Stimulated activated CD8-positive, alpha-beta memory T cell treated with anti-CD3 and anti-CD28 coated beads, Interleukin-7, amount 100 ng/mL, for 1 hour (primary cell): ENCODE measurements at places on chromosomes 4 and X.

DNA sequence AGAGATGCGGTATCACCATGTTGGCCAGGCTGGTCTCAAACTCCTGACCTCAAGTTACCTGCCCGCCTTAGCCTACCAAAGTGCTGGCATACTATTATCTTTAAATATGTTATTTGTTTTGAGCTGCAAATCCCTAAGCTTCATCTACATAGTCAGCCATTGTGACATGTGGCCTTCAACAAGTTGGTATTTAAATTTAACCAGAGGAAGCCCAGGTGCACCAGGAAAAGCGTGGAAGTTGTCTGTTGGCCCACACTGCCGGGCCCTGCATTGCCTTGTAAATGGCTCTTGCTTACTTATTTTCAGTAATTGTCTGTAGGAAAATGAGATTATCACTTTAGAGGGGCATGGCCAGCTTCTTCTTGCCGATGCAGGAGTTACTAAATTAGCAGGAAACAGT is 6.0 kb downstream of the WWC2 start:
- no peak for DNase-seq

DNA sequence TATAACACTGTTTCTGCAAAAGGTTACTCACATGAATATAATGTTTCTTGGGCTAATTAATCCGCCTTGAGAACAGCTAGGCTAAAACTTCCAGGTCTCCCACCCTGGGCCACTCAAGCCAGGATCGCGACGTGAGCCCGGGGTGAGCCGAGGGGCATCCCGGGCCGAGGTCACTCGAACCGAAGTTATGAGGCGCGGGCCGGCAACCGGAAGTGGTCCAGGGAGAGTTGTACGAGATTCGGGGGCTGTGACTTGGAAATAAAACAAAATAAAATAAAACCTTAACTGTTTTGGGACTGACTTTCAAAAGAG is 317 bp downstream of the CMC4 start:
- DNase-seq = no peak

DNA sequence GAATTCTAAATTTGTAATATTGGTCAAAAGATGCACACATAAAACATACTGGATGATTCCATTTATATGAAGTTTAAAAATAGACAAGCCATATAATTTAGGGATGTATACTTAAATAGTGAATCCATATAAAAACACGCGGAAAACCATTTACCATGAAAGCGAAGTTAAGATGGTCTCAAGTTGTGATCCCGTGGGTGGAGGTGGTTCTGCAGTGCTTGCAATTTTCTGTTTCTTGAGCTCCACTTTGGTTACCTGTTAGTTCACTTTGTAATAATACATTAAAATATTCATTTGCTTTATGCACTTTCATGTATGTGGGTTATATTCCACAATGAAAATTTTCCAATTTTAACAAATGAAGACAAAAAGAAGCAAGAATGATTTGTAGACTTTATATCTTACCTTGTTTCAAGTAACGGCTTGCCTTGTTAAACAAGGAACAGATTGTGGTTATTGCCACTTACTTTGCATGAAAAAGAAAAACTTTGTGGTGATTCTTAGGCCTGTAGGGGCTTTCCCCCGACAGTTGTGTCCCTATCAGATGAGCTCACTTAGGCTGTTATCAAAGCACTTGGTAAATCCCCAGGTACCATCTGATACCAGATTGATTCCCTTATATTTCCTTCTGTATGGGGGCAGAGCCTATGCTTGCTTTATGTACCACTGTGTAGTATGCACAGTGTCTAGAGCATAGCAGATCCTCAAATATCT is 12.2 kb downstream of the UCP1 start:
- DNase-seq = no peak

GRCh38 chr4:157514711-157515110 is 294.2 kb downstream of the GRIA2 start:
- no peak for DNase-seq

DNA sequence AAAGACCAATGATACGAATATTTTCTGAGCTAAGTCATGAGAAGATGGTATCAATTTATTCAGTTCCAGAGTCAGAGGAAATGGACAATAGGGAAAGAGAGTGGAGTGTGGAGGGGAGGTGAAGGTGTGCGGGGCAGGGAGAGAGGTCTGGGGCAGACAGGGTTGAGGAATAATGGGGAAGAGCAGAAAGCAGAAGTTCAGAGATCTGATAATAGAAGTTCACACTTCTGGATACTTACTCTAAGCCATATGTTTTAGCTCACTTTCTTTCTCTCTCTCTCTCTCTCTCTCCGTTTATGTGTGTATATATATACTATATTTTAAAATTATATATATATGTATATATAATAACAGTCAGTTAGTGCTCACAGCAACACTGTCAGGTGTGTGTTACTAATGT is 40.4 kb downstream of the FOXR2 start:
- no peak for DNase-seq

DNA sequence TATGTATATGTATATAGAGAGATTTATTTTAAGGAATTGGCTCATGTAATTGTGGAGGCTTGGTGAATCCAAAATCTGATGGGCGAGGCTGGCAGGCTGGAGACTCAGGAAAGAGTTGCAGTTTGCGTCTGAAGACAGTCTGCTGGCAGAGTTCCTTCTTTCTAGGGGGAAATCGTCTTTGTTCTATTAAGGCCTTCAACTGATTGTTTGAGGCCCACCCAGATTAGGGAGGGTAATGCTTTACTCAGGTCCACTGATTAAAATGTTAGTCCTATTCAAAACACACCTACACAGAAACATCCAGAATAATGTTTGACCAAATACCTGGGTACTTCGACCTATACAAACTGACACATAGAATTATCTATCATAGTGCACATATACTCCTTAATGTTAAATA is 149.5 kb downstream of the NAA11 start:
- no peak for DNase-seq

DNA sequence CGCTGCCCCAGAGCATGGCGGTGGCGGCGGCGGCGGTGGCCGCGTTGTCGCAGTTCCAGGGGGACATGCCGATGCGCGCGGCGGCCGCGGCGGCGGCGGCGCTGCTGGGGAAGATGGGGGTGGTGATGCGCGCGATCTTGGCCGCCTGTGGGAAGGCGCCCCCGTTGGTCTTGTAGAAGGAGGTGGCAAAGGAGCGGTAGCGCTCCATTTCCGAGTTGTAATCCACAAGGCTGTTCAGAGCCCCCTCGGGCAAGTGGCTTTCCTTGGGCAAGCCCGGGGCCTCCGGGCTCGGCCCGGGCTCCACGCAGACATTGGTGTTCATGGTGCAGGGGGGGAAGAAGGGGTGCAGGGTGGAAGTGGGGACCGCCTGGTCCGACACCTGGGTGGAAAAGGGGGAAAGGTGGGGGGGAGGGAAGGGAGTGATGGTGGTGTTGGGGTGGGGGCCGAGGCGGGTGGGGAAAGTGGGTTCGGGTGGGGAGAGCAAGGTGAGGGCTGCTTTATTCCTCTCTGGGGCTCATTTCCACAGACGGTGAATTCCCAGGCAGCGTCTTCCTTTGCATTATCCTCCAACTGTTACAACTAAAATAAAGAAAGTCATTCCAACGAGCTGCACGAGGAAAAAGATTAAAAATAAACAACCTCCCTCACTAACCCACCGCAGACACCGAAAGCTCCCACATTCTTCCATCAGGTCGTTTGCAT is 3.1 kb downstream of the CXXC4 start:
- DNase-seq = no peak

DNA sequence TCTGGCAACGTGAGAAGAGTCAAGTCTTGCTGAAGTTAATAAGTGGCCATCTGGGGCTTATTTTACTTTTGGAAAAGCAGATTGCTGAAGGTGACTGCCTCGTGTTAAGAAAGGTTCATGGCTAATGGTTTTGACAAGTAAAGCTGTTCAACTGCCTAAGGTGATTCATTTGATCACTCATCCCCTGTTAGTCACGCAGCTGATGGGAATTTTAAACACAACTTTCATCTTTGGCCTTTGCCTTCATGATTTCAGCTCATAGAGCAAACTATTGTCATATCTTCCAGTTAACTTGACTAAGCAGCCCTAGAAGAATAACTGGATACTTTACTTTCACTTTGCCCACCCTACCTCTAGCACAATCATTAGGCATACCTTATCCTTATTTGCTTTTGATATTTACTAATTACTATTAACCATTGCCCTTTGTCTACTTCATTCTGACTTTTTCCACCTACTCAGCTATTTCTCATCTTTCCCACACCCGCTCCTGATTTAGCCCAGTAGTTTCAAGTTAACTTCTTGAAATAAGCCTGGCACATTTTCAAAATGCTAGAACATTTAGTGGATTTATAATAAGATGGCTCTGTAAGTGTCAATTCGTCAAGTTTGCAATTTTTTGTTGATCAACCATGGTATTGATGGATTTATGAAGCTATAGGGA is 170.6 kb upstream of the S100G start:
- DNase-seq = no peak

DNA sequence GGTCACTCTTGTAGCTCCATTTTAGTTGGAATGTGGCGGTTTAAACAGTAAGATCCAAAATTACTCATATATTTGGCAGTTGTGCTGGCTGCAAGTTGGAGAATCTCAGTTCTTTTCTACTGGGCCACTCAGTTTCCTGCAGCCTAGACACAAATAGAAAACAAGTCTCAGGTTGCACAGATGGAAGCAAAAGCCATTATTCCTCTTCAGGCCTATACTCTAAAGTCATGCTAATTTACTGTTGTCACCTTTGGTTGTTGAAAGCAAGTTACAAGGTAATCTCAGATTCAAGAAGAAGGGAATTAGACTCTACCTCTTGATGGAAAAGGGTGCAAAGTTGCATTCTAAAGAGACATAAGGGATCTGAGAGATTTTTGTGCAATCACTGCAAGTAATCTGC is 345.4 kb downstream of the ADAM29 start:
- no peak for DNase-seq

DNA sequence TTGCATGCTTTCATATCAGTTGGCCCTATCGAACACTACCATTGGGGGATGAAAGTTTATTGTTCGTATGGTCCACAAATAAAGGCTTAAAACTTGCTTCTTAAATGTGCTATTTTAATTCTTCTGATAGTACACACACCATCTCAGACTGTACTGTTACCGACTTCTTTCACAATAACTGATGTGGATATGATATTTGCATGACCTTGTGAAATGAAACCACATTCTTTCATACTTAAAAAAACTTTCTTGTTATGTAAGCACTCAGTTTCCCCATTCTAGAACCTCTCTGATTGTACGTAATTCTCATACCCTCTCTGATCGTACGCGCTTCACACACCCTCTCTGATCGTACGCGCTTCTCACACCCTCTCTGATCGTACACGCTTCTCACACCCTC is 12.0 kb upstream of the WDR19 start:
- no peak for DNase-seq

DNA sequence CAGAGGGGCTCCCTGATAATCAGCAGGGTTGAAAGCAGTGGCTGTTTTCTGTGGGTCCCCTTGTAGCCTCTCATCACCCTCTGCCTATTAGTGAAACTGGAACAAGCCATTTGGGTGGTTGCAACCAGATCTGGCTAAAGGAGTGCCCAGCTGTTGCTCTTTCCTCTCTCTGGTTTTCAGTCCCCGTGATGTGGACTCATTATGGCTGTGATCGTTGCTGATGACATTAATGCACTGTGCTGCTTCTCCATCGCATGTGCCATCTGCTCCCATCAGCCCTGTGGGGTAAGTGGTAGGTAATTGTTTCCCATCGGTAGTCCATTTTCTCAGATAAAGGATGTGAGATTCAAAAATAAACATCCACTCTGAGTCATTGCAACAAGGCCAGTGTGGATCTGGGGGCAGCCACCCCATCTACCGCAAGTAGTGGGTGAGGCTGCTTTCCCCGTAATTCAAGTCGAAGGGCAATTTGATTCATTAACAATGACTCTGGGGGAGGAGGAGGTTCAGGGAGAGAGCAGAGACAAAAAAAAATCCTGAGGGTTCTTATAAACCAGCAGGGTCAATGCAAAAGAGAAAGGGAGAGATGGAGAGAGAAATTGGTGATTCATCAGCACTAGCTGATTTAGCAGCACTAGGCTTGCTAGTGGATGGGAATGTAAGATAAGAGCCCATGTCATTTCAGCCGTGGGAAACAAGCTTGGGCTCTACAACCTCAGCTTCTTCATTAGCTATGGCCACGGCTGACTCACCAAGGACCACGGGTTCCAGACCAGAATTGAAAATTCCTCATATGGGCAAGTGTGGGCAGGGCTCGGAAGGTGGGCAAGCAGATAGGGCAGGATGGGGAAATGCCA is 357.8 kb downstream of the MID1IP1 start:
- no peak for DNase-seq

DNA sequence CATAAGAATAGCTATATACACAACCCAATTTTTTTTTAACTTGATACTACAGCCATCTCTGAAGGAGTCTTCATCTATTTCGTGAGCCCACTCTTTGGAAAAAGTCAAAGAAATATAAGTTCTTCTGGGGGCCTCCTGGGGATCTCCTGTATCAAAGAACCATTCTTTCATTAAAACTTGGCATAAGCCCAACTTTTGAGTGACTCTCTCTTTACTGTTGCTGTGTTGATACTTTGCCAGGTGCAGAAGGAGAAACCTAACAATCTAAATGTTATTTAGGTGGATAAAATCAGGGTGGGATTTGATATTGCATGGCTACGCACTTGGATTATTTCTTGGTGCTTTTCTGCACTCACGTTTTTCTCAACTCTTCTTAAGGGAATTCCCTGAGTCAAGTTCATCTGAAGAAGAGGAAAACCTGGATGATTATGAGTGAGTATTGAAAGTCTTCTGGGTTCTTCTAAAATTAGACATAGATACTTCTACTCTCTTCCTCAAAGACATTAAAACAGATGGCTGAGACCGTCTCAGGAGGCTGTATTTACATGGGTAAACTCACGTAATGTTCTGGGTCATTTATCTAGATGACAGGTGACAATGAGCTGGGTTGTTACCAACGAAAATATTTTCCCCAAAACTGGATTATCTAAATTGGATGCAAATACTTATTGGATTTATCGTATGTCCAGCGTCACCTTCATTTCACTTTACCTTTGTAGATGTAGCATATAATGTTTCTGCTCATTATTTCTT is 25.2 kb downstream of the BMX start:
- DNase-seq = no peak

GRCh38 chr4:46385946-46386345 is 4.0 kb downstream of the GABRA2 start:
- DNase-seq = no peak

- no peak for DNase-seq
These were observed 40.4 kb downstream of the EFHC2 start for GRCh38 chrX:44303119-44303518.

- no peak for DNase-seq
These were observed 23.5 kb downstream of the INTS6L start for GRCh38 chrX:135543924-135544323.
